Vagina (tissue), 2 donors: ENCODE measurements at places on chromosomes 2 and 18. TPM values are rescaled to one million over a fixed set of nuclear protein-coding genes. Genes with fewer than 3 reads are reported as not detected.

GKN2 gene
- not detected for total RNA-seq

SEPTIN10 gene
- total RNA-seq: 107 TPM

GRCh38 chr2:72940786-72941185 is 23.5 kb downstream of the EMX1 start:
- DNase-seq: no peak

DNA sequence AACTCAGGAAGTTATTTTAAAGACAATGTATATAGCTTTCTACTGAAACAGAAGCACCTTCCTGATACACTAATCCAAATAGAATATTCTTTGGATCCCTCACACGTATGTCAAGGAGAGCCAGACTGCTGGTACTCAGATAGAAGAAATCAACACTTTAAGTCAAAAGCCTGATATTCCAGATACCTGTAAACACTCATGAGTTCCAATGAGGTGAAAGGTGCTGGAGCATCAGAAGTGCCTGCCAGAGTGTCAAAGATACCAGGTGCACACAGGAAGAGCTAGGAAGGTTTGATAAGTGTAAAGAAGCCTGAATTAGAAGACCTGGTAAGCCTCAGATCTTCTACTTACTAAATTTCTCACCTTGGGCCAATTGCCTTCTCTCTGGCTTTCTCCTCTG is 226.3 kb upstream of the SP5 start:
- DNase-seq: no peak

GRCh38 chr2:204258890-204259289 is 286.4 kb upstream of the PARD3B start:
- no peak for DNase-seq
